HCT116 (cell line): ENCODE measurements at places on chromosomes 7 and 10. TPM values are rescaled to one million over a fixed set of nuclear protein-coding genes. Genes with fewer than 3 reads are reported as not detected.

GRCh38 chr10:110137142-110137545 is 70.3 kb upstream of the MXI1 start:
- H3K27ac ChIP-seq, result no peak overlapping the region
- H3K36me3 ChIP-seq, result no peaks in the 10 kb centered on the region
- no peaks in the 10 kb centered on the region for H3K4me1 ChIP-seq
- no peaks in the 10 kb centered on the region for H3K27me3 ChIP-seq
- peak; percentile 55 for DNase-seq

GRCh38 chr10:8312079-8312478 is 257.6 kb downstream of the GATA3 start:
- no peaks in the 10 kb centered on the region for H3K36me3 ChIP-seq
- H3K27me3 ChIP-seq, result 0 out of 2 replicates have a peak, but pooled peaks cover 3% of the 10 kb centered on the region
- H3K27ac ChIP-seq, result no peak overlapping the region
- H3K4me1 ChIP-seq, result no peaks in the 10 kb centered on the region
- no peak overlapping the region for H3K4me3 ChIP-seq

DNA sequence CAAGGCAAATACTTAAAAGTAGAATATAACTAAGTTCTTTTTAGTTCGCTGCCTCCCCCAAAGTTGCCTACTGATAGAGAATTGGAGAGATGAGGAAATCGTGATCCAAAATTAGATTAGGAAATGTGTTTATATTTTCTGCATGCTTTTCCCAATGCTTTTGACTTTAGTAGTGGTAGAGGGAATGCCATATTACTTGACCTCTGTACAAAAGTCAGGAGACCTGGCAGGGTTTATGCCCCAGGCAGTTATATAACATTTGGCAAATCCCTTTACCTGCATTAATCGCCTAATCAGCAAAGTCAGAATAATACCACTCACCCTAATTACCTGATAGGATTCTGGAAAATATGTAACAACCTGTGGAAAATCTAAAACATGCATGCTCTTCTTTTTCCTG is 142.9 kb downstream of the ANKRD30A start:
- H3K27me3 ChIP-seq, result no peaks in the 10 kb centered on the region
- no peak overlapping the region for H3K27ac ChIP-seq
- no peak for DNase-seq
- no peaks in the 10 kb centered on the region for H3K36me3 ChIP-seq
- H3K4me3 ChIP-seq, result no peak overlapping the region
- no peaks in the 10 kb centered on the region for H3K4me1 ChIP-seq

DNA sequence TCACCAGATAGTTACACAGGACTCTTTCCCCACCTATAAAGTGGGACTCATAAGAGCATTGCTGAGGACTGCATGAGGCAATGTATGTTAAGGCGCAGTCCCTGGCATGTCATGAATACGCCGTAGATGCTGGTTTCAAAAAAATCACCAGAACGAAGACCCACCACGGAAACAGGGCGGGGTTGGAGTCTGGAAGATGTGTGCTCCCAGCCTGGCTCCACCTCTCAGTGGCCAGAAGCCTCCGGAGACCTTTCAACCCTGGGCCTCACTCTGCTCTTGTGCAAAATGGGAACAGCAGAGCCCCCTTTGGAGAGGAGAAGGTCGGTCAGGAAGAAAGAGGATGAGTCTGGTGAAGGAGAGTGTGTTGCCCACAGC is 12.4 kb upstream of the ZMIZ1 start:
- H3K36me3 ChIP-seq, result no peaks in the 10 kb centered on the region
- H3K4me1 ChIP-seq, result peaks cover 7% of the 10 kb centered on the region; the same call in 1 of the 2 replicates
- no peak overlapping the region; the same call in 1 of the 2 replicates for H3K27ac ChIP-seq
- no peak overlapping the region for H3K4me3 ChIP-seq
- DNase-seq, result no peak

GRCh38 chr7:11330717-11331116 is 357.0 kb downstream of the PHF14 start:
- no peak for DNase-seq
- no peak overlapping the region for H3K4me3 ChIP-seq
- H3K36me3 ChIP-seq, result no peaks in the 10 kb centered on the region
- peaks cover 5% of the 10 kb centered on the region; the same call in 1 of the 2 replicates for H3K27me3 ChIP-seq
- H3K4me1 ChIP-seq, result no peaks in the 10 kb centered on the region
- H3K27ac ChIP-seq, result no peak overlapping the region

GRCh38 chr10:123213192-123213591 is 59.0 kb downstream of the BUB3 start:
- H3K27ac ChIP-seq, result no peak overlapping the region
- no peaks in the 10 kb centered on the region for H3K27me3 ChIP-seq
- H3K36me3 ChIP-seq, result no peaks in the 10 kb centered on the region
- DNase-seq, result no peak
- no peaks in the 10 kb centered on the region for H3K4me1 ChIP-seq

GRCh38 chr7:101164071-101164840 is 1.1 kb downstream of the VGF start:
- peak overlapping the region; percentile 73 for H3K4me3 ChIP-seq
- H3K36me3 ChIP-seq, result peaks cover under 1% of the 10 kb centered on the region
- DNase-seq, result no peak
- no peaks in the 10 kb centered on the region for H3K27me3 ChIP-seq

- peak; percentile 84 for DNase-seq
- peak overlapping the region; percentile 55 for H3K4me3 ChIP-seq
- H3K4me1 ChIP-seq, result peaks cover 66% of the 10 kb centered on the region
- no peaks in the 10 kb centered on the region for H3K27me3 ChIP-seq
- no peaks in the 10 kb centered on the region for H3K36me3 ChIP-seq
Measured at GRCh38 chr7:155962191-155962967, 150.1 kb upstream of the SHH start.

- no peak for DNase-seq
- no peak overlapping the region for H3K27ac ChIP-seq
- H3K4me3 ChIP-seq, result no peak overlapping the region
- no peaks in the 10 kb centered on the region for H3K36me3 ChIP-seq
Measured at GRCh38 chr10:114753126-114753525, 68.5 kb upstream of the FHIP2A start.

GRCh38 chr7:81883801-81884393 is 114.0 kb upstream of the HGF start:
- no peak overlapping the region for H3K4me3 ChIP-seq
- H3K27me3 ChIP-seq, result no peaks in the 10 kb centered on the region
- H3K4me1 ChIP-seq, result no peaks in the 10 kb centered on the region
- no peaks in the 10 kb centered on the region for H3K36me3 ChIP-seq

DNA sequence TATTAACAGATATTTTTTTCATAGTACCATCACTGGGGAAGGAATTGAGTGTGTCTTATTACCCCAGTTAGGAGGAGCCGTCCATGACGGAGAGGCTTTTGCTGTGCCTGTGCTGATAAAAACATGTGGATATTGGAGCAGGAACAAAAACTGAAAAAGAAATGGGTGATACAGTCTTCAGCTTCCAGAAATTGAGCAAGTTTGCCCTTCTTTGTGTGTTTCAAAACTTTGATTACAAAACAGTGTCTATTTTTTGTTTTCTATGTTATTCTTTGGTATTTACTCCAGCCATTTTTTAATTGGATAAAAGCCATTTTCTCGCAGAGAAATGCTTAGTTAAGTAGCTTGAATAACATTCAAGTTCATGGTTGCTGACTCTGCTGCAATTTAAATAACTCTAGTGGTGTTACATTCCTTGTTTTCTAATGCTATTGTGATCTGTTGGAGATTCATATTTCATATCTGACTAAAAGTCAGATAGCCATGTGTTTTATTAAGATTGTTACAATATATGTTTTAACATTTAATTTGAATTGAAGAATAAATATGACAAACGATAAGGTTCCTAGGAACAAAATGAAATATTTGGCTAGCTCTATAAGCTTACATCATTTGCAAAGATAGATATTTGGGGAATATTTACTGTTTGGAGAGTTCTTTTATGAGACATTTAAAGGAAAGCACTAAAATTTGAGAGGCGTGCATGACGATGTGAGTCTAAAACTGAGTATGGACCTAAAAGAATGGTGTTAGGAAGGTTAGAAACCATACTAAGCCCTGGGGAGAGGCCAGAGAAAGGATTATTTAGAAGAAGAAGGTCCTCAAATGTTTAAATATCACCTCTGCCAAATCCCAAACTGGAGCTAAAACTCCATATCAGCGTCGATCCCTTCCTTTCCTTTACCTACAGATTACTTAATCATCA is 747.3 kb upstream of the CELF2 start:
- no peak overlapping the region for H3K4me3 ChIP-seq
- no peak for DNase-seq
- H3K36me3 ChIP-seq, result no peaks in the 10 kb centered on the region
- no peaks in the 10 kb centered on the region for H3K4me1 ChIP-seq

DNA sequence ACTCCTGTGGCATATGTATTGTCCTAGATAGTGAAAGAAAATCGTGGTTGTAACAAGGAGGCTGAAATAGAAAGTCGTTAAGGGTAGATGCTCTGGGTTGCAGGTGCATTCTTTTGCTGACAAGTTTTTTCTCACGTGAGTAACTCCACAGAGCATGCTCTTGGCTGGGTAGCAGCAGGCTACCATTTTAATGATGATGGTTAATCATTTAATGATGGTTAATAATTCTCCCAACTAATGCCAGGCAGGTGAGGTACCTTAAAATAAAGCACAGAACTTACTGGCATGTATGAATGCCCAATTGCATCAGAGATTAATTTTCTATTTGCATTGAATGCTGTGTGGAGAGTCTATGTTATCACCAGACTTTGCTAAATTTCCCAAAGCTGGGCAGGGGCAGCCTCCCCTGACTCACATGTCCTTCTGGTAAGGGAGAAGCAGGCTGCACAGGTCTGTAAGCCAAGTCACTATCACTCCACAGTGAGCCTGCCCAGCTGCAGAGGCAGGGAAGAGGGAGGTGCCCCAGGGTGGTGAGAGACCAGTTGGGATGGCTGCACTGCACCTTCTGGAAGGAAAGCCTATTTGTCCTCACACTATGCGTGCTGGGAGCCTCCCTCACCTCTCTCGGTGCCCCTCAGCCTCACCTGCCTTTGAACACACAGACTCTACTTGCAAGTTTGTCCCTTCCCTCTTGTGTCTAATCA is 287.0 kb upstream of the IGFBP3 start:
- no peak for DNase-seq
- no peak overlapping the region for H3K27ac ChIP-seq
- H3K27me3 ChIP-seq, result no peaks in the 10 kb centered on the region
- peaks cover 3% of the 10 kb centered on the region; the same call in 1 of the 2 replicates for H3K4me1 ChIP-seq

DNA sequence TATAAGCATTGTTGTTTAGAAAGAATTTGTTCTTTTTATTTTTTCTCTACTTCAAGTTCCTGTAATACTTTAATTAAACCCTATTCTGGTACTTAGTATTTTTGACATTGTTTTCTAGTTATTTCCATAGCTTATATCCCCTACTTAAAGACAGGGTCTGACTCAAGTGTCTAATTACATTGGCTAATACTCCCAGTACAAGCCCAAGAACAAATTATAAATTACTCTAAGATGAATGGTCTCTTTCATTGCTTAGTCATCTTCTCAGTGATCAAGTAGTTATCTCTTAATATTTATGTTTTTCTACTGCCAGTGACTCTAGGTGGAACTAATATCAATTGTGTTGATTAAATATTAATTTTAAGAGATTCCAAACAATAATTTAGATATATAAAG is 21.6 kb downstream of the AHR start:
- no peaks in the 10 kb centered on the region for H3K27me3 ChIP-seq
- DNase-seq, result no peak
- no peak overlapping the region for H3K4me3 ChIP-seq
- no peaks in the 10 kb centered on the region for H3K36me3 ChIP-seq

DNA sequence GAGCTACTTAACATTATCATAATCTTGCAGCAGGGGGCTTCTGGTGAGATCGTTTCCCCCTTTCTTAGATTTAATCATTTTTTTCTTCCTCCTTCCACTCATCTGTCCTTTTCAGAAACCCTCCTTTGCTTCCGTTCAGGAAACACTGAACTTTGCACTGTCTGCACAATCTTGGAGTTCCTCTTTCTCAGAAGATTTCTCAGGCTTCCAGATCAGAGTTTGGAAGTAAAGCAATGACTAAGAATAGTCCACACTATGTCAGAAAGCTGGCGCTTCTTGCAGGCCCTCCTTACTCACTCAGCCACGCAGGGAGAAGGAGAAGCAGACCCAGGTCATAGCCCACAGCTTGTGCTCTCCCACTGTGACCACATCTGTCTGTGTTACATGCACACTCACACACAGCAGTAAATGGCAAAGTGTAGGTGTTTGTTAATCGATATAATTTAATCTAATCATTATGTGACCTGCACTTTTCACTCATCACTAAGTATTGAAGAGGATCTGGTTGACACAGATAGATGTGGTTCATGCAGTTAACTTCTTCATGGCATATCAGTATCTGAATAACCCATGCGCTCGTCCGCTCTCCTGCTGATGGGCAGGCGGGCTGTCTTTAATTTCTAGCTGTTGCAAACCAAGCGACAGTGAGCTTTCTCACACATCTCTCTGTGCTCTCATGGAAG is 30.2 kb downstream of the ALOX5 start:
- H3K4me1 ChIP-seq, result no peaks in the 10 kb centered on the region
- H3K27ac ChIP-seq, result no peak overlapping the region
- DNase-seq, result no peak

- no peaks in the 10 kb centered on the region for H3K36me3 ChIP-seq
- no peaks in the 10 kb centered on the region for H3K4me1 ChIP-seq
- H3K27me3 ChIP-seq, result no peaks in the 10 kb centered on the region
- H3K27ac ChIP-seq, result no peak overlapping the region
- DNase-seq, result no peak
- no peak overlapping the region for H3K4me3 ChIP-seq
Measured at GRCh38 chr7:157097056-157097329, 41.7 kb upstream of the UBE3C start.

DNA sequence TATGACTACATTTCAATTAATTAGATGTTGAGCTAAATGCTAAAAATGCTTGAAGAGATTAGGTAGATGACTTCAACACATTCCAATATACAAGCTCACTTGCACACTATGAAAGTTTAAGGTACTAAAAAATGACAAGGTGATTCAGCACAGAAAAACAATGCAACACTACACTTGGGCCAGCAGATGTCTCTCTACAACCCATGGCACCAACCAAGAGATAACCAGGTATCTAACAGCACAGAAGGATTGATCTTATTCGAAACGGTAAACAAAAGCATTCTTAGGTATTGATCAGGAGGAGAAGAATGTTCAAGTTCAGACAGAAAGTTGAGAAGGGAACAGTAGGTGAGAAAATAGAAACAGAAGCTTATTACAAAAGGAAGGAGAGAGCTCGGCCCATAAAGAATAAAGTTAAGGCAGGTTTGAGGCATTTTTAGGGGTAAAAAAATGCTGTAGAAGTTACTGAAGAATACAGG is 248.2 kb upstream of the KLF14 start:
- H3K27ac ChIP-seq, result peak overlapping the region; percentile 67
- H3K4me3 ChIP-seq, result no peak overlapping the region
- no peaks in the 10 kb centered on the region; the same call in 1 of the 2 replicates for H3K36me3 ChIP-seq
- H3K27me3 ChIP-seq, result no peaks in the 10 kb centered on the region
- DNase-seq, result no peak

- no peak for DNase-seq
- no peak overlapping the region for H3K4me3 ChIP-seq
- no peaks in the 10 kb centered on the region for H3K27me3 ChIP-seq
- no peaks in the 10 kb centered on the region for H3K36me3 ChIP-seq
Measured at GRCh38 chr7:92964141-92964540, 127.8 kb upstream of the CDK6 start.

FGL2 gene
- total RNA-seq, result not detected

MAP3K8 gene
- 4.5 TPM for total RNA-seq

IFIT1B gene
- total RNA-seq, result not detected

AQP1 gene
- total RNA-seq, result 2.0 TPM

RARRES2 gene
- total RNA-seq, result 2.1 TPM

MINDY4 gene
- total RNA-seq, result 6.1 TPM

ZSCAN25 gene
- 14.0 TPM for total RNA-seq

PAX4 gene
- not detected for total RNA-seq

SEMA3E gene
- 1.6 TPM for total RNA-seq

NEUROG3 gene
- total RNA-seq, result not detected
